Tibial nerve (tissue), 4 donors: ENCODE measurements at places on chromosomes 16 and 17. TPM values are rescaled to one million over a fixed set of nuclear protein-coding genes. Genes with fewer than 3 reads are reported as not detected.

The TPSG1 gene
- not detected for total RNA-seq

The EPN3 gene
- not detected for total RNA-seq

The KRTAP4-3 gene
- not detected for total RNA-seq

The RNF112 gene
- total RNA-seq = 0.44 TPM

The KCNH6 gene
- not detected for total RNA-seq

The ABHD15 gene
- total RNA-seq = 30.2 TPM

The IRX5 gene
- total RNA-seq = not detected

The PPP1R9B gene
- total RNA-seq = 35.4 TPM

The NPIPA2 gene
- 1.2 TPM for total RNA-seq

The GRIN2C gene
- 0.59 TPM for total RNA-seq

The GCGR gene
- total RNA-seq = 1.8 TPM
